ENCODE measurements at places on chromosomes 12 and 14. TPM values are rescaled to one million over a fixed set of nuclear protein-coding genes. Genes with fewer than 3 reads are reported as not detected.

- DNase-seq: no peak
Measured at GRCh38 chr12:59166457-59166856, 246.2 kb upstream of the LRIG3 start.

DNA sequence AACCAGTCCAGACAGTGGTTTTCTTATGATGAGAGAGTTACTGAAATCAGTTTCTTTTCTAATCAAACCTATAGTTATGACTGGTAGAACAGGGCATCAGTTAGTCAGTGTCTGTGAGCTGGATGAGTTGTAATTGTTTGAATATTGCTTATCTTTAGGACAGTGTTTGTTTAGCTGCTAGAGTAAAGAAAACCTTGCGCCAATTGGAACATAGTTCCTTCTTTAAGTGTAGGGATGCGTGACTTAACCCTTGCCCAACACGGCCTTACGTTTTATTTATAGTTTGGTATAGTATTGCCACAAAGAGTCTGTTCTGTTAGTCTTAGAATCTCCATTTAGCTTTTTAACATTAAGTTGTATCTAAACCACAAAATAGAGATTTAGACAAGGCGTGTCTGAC lies 572.6 kb downstream of the SLC16A7 start:
- DNase-seq: no peak

- peak; percentile 85 for DNase-seq
Measured at GRCh38 chr12:96427269-96427729, 27.1 kb upstream of the CDK17 start.

GRCh38 chr14:45426685-45427282 lies 173.8 kb upstream of the MIS18BP1 start:
- no peak for DNase-seq

DNA sequence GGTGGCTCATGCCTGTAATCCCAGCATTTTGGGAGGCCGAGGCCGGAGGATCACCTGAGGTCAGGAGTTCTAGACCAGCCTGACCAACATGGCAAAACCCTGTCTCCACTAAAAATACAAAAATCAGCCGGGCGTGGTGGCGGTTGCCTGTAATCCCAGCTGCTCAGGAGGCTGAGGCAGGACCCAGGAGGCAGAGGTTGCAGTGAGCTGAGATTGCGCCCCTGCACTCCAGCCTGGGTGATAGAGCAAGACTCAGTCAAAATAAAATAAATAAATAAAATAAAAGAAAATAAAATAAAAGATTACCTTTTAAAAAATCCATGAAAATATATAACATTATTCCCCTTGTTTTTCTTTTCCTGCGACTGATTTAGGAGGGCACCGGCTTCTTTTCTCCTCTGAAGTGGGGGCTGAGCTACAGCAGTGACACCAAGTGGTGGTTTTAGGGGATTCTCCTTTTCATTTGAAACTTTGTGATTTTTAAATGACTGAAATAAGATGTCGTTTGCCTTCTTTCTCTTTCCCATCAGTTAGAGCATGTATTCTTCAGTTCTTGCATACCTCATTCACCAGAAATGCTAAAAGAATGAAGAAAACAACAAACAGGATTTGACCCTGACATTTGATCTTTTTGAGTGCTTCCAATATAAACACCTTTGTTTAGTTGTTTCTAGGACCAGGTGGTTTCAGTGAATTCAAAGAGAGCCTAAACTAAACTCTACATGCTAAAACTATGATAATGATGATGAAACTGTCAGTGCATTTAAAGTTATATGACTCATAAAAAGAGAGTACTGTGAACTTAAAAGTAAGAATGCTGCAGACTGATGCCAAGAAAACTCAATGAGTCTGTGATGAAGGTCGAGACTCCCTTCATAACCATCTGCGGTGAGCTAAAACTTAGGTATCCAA lies 22.6 kb upstream of the PKP2 start:
- DNase-seq: no peak

- DNase-seq: peak; percentile 10
Measured at GRCh38 chr12:1915082-1915968, 3.1 kb downstream of the CACNA2D4 start.

- no peak for DNase-seq
Measured at GRCh38 chr12:120381752-120382419, 12.9 kb upstream of the MSI1 start.

The MBIP gene
- 28.5 TPM for total RNA-seq

The TAS2R46 gene
- total RNA-seq: not detected

The CPNE6 gene
- not detected for total RNA-seq

All from uterus (tissue), 4 donors.